Cortex of kidney (tissue), 1 donor: ENCODE measurements at places on chromosomes 7 and 10.

DNA sequence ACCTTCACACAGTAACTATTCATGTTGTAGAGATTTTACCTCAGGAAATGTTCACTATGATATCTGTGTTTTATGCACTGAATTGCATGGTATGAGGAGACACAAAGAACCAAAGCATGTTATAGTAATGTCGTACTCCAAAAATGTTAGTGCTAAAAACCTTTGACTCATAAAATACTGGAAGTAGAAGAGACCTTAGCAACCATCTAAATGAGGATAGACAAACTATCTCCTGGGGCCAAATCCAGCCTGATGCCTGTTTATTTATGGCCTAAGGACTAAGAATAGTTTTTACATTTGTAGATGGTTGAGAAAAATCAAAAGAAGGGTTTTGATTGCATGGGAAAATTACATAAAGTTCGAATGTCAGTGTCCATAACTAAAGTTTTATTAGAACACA lies 535.1 kb downstream of the INHBA start:
- no peak for DNase-seq

DNA sequence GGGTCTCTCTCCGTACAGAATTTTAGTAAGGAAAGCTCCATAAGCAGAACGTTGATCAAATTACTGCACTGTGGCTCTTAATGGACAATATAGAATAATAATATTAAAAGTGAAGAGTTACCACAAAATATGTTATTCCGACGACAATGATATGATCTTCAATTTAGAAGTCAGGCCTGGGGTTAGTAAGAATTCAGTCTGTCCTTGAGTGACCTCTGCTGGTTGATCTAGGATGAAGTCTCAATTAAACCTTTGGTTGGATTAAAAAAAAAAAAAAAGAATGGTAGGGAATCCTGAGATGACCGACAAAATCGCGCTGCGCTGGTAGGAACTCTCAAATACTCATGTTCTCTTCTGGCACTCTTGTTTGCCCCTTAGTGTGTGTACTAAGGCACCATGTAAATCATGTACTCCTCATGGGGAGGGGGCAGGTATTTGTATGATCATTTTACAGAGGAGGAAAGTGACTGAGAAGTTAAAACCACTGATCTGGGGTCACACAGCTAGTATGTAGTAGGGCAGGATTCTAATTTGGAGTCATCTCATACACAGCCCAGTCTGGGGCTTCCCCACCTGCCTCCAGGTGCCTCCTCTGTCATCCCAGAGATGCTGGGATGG lies 161.3 kb upstream of the NPVF start:
- no peak for DNase-seq

GRCh38 chr7:96055717-96056116 lies 266.2 kb downstream of the SLC25A13 start:
- no peak for DNase-seq

- no peak for DNase-seq
These were observed 38.5 kb upstream of the LRRC17 start for GRCh38 chr7:102874166-102874829.

GRCh38 chr10:95525033-95525418 lies 36.1 kb downstream of the SORBS1 start:
- DNase-seq = no peak
